Umbilical cord (tissue), 2 donors: ENCODE measurements at places on chromosomes 16 and 17. TPM values are rescaled to one million over a fixed set of nuclear protein-coding genes. Genes with fewer than 3 reads are reported as not detected.

The IGFBP4 gene
- total RNA-seq = 55.4 TPM

The SDF2 gene
- total RNA-seq = 44.8 TPM

The KCTD19 gene
- total RNA-seq = 3.4 TPM

The TPSG1 gene
- not detected for total RNA-seq

The CMTM2 gene
- not detected for total RNA-seq

The KCNJ18 gene
- total RNA-seq = not detected

The SLC5A11 gene
- not detected for total RNA-seq

The P3H4 gene
- total RNA-seq = 94.9 TPM

DNA sequence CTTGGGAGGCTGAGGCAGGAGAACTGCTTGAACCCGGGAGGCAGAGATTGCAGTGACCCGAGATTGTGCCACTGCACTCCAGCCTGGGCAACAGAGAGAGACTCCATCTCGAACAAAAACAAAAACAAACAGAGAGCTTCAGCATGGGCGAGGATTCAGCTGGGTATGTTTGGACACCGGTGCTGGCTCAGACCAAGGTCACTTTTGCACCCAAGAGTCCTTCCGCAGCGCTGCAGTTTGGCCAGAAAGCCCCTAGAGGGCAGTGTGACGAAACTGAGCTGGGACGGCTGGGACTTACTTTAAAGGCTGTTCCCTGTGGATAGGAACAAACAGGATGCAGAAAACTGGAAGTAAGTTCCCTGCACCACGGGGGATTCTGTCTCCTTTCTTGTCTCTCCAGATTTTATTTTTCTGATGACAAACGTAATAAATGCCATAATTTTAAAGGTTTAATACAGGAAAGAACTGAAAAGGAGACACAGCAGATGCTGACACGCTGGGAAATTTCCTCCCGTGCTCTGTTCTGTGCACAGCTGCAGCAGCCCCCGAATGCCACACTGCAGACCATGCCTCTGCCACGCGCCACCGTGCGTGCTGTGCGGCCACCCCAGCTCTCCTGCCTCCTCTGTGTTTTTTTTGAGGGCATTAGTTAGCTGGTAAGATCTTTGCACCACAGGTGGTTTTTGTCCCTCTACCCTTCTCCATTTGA is 25.2 kb upstream of the USP36 start:
- DNase-seq = peak; percentile 79

DNA sequence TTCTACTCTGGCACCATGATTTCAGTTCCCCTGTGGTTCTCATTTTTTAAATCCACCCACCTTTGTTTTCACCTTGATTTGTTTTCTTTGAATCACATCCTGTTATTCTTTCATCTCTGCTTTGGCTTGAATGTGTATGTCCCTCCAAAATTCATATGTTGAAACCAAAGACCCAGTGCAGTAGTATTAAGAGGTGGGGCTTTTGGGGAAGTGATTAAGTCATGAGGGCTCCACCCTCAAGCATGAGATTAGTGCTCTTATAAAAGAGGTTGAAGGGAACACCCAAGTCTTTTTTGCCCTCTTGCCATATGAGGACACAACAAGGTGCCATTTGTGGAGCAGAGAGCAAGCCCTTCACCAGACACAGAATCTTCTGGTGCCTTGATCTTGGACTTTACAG is 382.3 kb downstream of the SLC39A11 start:
- DNase-seq = no peak

DNA sequence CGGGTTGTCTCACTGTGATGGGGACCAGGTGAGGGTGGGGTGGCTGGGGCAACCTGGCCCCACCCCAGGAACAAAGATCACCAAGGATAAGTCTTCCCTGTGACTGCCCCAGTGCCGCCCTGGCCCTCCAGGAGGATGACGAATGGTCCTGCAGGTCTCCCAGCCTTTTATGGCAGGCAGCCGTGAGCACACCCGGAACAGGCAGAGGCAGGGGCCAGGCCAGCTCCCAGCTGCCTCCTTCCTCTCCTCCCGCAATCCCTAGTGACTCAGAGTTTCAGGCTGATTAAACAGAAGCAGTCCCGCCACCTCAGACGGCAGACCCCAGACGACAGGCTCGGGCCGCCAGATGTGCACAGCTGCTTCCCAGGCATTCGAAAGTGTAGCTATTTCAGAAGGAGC is 13.3 kb downstream of the JUP start:
- peak; percentile 89 for DNase-seq

GRCh38 chr16:19085679-19086200 is 18.3 kb downstream of the COQ7 start:
- DNase-seq = peak; percentile 35

GRCh38 chr16:49801290-49801689 is 54.6 kb downstream of the ZNF423 start:
- no peak for DNase-seq

DNA sequence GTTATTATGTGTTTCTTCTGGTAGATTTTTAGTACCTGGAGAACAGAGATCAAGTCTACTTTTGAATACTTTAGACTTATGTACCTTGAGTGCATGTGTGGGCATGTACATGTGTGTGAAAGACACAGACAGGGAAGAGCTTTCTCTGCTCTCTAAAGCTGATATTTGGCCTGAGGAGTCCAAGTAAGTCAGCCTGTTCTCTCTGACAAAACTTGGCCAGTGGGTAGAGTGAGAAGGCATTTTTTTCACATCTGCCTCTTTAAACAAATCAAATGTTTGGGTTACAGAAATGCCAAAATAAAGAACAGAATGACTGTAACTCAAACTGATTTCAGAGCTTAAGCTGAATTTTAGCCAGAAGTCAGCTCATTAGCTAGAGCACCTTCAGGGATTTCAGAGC is 309.7 kb upstream of the DYNLRB2 start:
- peak; percentile 17 for DNase-seq

- DNase-seq = no peak
Measured at GRCh38 chr17:50352693-50353599, 7.0 kb downstream of the XYLT2 start.

GRCh38 chr16:67914758-67915495 is 16.7 kb downstream of the CTRL start:
- no peak for DNase-seq

DNA sequence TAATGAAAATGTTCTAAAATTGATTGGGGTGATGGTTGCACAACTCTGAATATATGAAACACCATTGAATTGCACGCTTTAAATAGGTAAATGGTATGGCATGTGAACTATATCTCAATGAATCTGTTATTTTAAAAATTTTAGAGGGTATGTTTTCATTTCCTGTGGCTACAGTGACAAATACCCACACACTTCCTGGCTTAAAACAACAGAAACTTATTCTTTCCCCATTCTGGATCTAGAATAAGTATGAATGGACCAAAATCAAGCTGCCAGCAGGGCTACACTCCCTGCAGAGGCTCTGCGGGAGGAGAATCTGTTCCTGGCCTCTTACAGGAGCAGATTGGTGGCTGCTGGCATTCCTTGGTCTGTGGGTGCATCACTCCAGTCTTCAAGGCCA is 11.3 kb upstream of the PECAM1 start:
- no peak for DNase-seq

DNA sequence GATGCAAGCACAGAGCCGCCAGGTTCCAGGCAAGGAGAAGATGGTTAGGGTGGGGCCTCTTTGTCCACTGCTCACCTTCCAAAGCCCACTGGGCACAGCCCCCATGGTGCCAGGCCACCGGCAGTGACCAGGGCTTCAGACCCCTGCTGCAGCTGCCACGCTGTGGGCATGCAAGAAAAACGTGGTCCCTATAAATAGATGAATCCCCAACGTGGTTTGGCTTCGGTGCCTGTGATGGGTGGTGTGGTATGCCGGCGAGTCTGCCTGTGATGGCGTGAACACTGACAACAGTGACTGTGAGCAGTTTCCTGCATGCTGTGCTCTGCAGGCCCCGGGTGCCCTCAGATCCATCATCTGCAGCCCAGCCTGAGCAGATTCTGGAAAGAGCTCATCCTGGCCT is 36.6 kb downstream of the RAB11FIP4 start:
- DNase-seq = no peak

- peak; percentile 22 for DNase-seq
Measured at GRCh38 chr17:66430846-66431795, 128.7 kb downstream of the PRKCA start.

DNA sequence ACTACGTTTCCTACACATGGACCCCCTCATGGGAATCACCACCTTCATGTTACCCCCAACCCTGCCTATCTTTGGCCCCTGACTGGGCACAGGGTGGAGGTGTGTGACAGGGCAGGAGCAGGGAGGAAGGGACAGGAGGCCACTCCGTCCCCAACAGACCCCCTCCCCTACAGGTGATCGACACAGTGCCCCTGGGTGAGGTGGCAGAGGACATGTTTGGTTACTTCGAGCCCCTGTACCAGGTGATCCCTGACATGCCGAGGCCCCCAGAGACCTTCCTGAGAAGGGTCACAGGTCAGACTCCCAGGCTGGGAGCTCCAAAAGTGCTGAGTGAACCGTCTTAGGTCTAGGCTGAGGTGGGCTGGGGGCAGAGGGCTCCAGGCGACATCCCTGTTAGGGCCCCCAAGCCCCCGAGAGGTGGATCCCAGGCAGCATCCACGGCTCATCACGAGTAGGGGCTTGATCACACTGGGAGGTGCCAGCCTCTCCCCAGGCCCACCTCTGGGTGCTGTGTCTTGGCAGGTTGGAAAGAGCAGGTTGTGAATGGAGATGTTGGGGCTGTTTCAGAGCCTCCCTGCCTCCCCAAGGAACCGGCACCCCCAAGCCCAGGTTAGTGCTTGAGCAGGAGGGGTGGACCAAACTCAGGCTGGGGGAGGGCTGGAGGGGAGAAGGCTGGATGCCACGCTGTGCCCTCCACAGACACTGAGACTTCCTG is 1.5 kb downstream of the ACBD4 start:
- DNase-seq = no peak

- peak; percentile 6 for DNase-seq
Measured at GRCh38 chr17:40664582-40665333, at the start of gene KRT222. TSS of gene KRT222 (minus strand) at chr17:40665177. CDS start at chr17:40665099, 78 bp downstream.

GRCh38 chr16:24319126-24319814 is 63.1 kb downstream of the CACNG3 start:
- no peak for DNase-seq

- DNase-seq = no peak
Measured at GRCh38 chr17:17070931-17071330, 28.7 kb downstream of the MPRIP start.

DNA sequence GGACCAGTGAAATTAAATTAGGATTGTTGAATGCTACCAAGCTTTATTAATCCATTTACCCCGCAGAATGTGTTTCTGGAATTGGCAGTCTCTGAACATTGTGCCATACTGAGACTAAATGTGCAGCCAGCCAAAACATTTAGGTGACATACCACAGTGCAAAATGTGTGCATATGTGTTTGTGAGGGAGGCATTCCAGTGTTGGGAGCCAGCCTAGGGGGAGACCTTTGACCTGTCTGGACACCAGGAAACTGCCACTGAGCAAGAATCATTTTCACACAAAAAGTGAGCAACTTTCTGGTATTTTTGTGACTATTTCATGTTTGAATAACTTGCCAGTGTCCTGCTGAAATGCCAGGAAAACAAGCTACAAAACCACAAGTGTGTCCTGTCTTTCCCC is 64.7 kb upstream of the SLC12A3 start:
- DNase-seq = no peak

DNA sequence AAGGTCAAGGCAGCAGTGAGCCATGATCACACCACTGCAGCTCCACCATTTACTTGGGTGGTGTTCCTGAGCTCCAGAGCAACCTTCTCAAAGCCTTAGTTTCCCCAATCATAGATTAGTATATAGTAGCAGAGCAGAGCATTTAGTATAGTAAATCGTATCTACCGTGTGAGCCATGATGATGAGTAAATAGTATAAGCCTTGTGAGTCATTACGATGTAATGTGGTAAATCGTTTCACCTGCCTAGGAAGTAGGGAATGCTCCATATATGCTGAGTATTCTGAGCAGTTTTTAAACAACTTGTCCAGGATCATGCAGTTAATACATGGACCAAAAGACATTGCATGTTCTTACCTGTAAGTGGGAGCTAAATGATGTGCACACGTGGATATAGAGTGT is 66.4 kb downstream of the SCNN1B start:
- no peak for DNase-seq

GRCh38 chr17:7652388-7653356 is 1.9 kb downstream of the ATP1B2 start:
- DNase-seq = no peak

DNA sequence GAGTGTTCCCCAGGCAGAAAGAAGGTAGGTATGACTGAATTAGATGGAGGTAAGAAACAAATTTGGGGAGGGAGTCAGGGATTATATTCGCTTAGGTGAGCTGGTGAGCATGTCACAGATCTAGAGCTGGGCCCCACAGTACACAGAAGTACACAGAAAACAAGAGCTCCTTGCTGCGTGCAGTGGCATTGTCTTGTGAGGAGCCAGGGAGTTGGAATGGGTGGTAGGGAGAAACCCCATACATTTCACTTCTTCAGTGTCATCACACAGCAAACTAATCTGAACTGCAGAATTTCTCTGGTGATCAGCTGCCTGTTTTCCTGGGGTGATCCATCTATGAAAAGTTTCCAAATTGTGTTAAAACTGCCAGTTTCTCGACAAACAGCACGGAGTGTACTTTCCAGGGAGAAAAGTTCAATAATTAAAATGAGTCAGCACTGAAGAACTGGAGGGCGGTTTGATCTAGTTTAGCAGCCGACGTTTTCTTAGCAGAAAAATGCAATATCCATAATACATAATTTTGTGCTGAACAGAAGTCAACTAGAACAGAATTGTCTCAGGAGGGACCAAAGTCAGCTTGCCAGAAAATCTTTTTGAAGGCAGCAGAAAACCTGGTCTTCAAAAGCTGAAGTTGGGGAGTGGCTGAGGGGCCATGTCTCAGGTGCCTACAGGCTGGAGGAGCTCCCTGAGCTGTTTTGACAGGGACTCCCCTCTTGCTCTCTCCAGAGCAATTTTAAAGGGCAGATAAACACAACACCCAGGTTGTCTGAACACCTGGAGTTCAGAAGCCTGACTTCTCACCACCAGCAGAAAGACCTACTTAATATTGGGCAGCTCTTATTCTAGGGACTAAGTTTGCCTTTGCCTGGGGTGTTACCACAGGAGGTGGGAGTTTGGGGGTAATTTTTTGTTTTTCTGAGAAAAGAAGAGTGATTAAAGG is 448.6 kb downstream of the CA10 start:
- no peak for DNase-seq

DNA sequence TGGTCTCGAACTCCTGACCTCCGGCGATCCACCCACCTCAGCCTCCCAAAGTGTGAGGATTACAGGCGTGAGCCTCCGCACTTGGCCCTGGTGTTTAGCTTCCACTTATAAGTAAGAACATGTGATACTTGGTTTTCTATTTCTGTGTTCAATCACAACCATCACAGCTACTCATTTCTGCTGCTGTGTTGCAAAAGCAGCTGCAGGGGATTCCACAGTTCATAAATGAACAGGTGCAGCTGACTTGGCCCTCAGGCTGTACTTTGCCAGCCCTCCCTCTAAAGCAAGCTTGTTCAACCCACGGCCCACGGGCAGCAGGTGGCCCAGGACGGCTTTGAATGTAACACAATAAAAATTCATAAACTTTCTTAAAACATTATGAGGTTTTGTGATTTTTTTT is 79.2 kb downstream of the SLC39A11 start:
- DNase-seq = no peak

- peak; percentile 73 for DNase-seq
Measured at GRCh38 chr17:56977673-56978395, at the start of gene SCPEP1. TSS of gene SCPEP1 (plus strand) at chr17:56978131. CDS start at chr17:56978160, 29 bp downstream.
